Panc1 (cell line): ENCODE measurements at places on chromosomes 4 and X.

GRCh38 chr4:146998157-146998556 is 52.5 kb upstream of the TTC29 start:
- DNase-seq, result no peak

GRCh38 chr4:113383111-113383785 is 333.8 kb downstream of the ANK2 start:
- no peak for DNase-seq

DNA sequence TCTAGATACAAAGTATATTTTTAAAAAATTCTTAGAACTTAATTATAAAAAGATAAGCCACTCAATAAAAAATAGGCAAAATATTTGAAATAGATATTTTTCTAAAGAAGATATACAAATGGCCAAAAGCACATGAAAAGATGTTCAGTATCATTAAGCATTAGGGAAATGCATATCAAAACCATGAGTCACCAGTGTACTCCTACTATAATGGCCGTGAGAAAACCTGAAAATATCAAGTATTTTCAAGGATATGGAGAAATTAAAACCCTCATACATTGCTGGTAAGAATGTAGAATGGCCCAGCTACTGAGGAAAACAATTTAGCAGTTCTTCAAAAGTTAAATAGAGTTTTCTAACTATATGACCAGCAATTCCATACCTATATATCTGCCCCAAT is 337.9 kb downstream of the CAMK2D start:
- no peak for DNase-seq

- DNase-seq, result no peak
Observed at GRCh38 chr4:164949448-164950143, 27.9 kb downstream of the TRIM61 start.

DNA sequence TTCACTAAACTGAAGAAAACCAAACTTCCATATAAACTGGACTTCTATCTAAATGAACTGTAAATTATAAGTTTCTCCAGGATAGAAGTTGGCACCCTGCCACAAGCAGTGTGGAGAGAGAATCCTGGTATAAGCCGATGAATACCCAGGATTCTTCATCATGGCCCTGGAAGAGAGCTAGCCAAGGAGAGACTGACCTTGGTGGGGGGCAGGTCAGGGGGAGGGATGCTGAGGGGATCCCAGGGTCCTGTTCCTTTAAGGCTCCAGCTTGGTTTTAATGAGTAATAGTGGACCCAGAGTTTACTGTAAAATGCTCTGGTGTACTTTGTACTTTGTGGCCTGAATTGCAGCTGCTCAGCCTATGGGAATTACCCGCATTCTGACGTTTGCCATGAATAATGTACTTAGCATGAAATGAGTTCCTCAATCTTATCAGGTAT is 16.9 kb downstream of the RASSF6 start:
- no peak for DNase-seq

DNA sequence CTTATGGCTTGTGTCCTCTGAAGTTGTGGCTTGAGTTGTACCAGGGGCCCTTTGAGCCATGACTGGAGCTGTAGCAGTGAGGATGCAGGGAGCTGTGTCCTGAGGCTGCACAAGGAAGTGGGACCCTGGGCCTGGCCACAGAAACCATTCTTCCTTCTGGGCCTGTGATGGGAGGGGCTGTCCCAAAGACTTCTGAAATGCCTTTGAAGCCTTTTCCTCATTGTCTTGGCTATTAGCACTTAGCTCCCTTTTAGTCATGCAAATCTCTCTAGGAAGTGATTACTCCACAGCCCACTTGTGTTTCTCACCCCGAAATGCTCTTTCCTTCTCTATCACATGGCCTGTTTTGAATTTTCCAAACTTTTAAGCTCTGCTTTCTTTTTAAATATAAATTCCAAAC is 92.4 kb downstream of the FHDC1 start:
- no peak for DNase-seq

GRCh38 chr4:130608121-130608520 is 1512.2 kb downstream of the C4orf33 start:
- no peak for DNase-seq

- DNase-seq, result no peak
Observed at GRCh38 chr4:81635739-81636138, 164.0 kb upstream of the RASGEF1B start.

GRCh38 chrX:107684956-107685385 is 56.7 kb downstream of the PRPS1 start:
- DNase-seq, result no peak
